Left cardiac atrium (tissue), 4 donors: ENCODE measurements at places on chromosomes 1 and 21. TPM values are rescaled to one million over a fixed set of nuclear protein-coding genes. Genes with fewer than 3 reads are reported as not detected.

DNA sequence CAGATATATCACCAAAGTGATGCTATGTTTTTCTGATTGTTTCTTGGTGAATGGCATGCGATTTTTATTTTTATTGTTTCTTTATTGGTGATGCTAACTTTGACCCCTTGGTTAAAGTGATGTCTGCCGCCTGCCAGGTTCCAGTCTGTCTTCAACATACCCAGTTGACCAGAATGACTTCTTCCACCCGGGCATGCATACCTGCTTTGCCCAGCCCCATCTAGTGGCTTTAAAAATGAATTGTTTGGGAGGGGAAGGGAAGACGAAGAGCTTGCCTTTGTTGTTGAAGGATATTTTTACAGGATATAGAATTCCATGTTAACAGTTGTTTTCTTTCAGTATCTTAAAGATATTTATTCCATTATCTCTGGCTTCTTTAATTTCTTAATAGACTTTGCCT lies 65.1 kb downstream of the ATG4C start:
- DNase-seq, result no peak

DNA sequence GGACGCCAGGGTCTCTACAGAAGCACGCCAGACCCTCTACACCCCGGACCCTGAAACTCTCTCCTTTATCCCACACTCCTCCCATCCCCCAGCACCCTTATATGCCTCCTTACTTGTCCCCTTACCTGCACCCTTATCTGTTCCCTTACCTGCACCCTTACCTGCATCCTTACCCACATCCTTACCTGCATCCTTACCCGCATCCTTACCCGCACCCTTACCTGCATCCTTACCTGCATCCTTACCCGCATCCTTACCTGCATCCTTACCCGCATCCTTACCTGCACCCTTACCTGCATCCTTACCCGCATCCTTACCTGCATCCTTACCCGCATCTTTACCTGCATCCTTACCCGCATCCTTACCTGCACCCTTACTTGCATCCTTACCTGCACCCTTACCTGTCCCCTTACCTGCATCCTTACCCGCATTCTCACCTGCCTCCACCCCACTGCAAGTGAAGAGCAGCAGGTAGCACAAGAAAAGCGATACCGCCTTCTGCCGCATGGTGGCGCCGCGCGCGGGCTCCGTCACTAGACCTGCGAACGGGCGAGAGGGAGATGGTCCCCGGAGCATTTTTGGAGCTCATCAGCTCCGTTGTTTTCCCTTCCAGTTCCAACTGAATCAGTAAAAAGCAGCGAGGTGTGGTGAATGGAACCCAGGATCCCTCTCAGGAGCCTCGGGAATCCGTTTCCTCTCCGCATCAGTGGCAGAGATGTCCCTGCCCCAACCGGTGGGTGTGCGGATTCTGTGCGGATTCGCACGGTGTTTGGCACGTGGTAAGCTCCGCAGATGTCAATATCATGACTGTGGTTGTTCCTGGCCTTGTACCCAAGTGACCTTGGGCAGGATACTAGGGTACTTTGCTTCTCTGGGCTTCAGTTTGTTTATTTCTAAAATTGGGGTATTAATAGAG lies 2.9 kb downstream of the IFI6 start:
- peak; percentile 80 for DNase-seq

- no peak for DNase-seq
Measured at GRCh38 chr1:25577134-25577920, 33.9 kb downstream of the LDLRAP1 start.

Gene CFAP107
- total RNA-seq, result not detected
